ENCODE measurements at places on chromosomes 6 and 20. TPM values are rescaled to one million over a fixed set of nuclear protein-coding genes. Genes with fewer than 3 reads are reported as not detected.

GRCh38 chr20:63092660-63093215, 86.0 kb upstream of the BHLHE23 start:
- H3K4me1 ChIP-seq, result peaks cover 17% of the 10 kb centered on the region
- peak; percentile 40 for DNase-seq
- no peak overlapping the region for H3K27ac ChIP-seq
- peak overlapping the region; percentile 42 for H3K4me3 ChIP-seq

GRCh38 chr20:50222309-50223038, 31.8 kb downstream of the CEBPB start:
- H3K27me3 ChIP-seq, result peaks cover 8% of the 10 kb centered on the region
- no peak overlapping the region for H3K27ac ChIP-seq
- no peak overlapping the region for H3K4me3 ChIP-seq
- no peak for DNase-seq
- H3K4me1 ChIP-seq, result no peaks in the 10 kb centered on the region
- peaks cover 4% of the 10 kb centered on the region for H3K36me3 ChIP-seq

GRCh38 chr6:20605581-20605980, 71.3 kb downstream of the CDKAL1 start:
- peaks cover 17% of the 10 kb centered on the region for H3K4me1 ChIP-seq
- no peaks in the 10 kb centered on the region for H3K36me3 ChIP-seq
- no peaks in the 10 kb centered on the region for H3K27me3 ChIP-seq
- H3K27ac ChIP-seq, result no peak overlapping the region
- DNase-seq, result no peak

DNA sequence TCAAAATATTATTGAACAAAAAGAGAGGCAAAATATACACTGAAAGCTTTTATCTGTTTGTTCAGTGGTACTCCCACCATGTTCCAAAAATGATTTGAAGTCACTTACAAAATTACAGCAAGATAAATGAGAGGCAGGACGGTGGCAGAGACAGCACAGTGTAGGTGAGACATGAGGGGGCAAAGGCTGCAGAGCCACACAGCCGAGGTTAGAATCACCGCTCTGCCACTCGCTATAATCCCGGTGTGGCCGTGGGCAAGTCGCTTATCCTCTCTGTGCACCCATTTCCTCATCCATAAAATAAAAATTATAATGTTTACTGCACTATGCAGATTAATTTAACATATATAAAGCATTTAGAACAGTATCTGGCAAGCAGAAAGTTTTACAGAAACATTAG, 140.1 kb upstream of the BEND6 start:
- DNase-seq, result no peak
- H3K36me3 ChIP-seq, result no peaks in the 10 kb centered on the region
- peak overlapping the region; percentile 71 for H3K4me3 ChIP-seq
- no peaks in the 10 kb centered on the region for H3K27me3 ChIP-seq
- H3K4me1 ChIP-seq, result peaks cover 42% of the 10 kb centered on the region

DNA sequence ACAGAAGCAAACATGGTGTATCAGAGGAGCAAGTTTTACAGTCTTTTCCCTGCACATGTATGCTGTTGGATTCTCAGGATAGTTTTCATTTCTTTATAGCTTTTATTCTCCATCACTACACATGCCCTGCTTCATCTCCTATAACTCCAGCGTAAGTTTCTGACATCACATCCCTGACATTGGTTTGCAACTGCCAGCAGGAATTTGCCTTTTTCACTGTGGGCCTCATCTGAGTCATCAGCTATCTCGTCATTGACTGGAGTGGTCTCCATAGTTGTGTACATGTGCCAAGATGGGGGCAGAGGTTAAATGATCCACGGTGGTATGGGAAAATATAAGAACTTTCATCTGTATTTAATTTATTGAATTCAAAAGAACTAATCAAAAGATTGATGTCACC, 96.7 kb downstream of the SLX4IP start:
- peaks cover 2% of the 10 kb centered on the region for H3K27me3 ChIP-seq
- peaks cover 17% of the 10 kb centered on the region for H3K4me1 ChIP-seq
- H3K4me3 ChIP-seq, result no peak overlapping the region
- H3K36me3 ChIP-seq, result no peaks in the 10 kb centered on the region
- H3K27ac ChIP-seq, result no peak overlapping the region
- DNase-seq, result no peak

DNA sequence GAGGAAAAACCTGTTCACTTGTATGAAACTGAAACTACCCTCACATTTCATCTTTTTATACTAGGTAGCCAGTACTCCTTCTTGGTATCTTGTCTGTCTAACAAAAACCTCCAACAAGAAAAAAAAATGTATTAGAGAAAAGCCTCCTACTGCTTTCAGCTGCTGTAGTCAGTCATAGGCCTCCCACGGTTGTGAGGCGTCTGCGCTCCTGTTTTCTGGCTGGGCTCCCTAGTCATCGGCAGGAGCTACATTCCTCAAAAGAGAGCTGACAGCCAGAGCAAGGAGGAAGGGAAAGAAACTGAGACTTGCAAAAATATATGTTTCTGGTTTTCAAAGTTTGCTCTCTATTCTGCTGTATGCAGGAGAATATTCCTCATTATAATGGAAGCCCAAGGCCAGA, 517.0 kb downstream of the LMBRD1 start:
- H3K4me3 ChIP-seq, result no peak overlapping the region
- H3K36me3 ChIP-seq, result no peaks in the 10 kb centered on the region
- peaks cover 2% of the 10 kb centered on the region for H3K27me3 ChIP-seq
- H3K4me1 ChIP-seq, result peaks cover 7% of the 10 kb centered on the region
- DNase-seq, result no peak
- H3K27ac ChIP-seq, result peak overlapping the region; percentile 20

Gene DDRGK1
- 59.3 TPM for total RNA-seq

DNA sequence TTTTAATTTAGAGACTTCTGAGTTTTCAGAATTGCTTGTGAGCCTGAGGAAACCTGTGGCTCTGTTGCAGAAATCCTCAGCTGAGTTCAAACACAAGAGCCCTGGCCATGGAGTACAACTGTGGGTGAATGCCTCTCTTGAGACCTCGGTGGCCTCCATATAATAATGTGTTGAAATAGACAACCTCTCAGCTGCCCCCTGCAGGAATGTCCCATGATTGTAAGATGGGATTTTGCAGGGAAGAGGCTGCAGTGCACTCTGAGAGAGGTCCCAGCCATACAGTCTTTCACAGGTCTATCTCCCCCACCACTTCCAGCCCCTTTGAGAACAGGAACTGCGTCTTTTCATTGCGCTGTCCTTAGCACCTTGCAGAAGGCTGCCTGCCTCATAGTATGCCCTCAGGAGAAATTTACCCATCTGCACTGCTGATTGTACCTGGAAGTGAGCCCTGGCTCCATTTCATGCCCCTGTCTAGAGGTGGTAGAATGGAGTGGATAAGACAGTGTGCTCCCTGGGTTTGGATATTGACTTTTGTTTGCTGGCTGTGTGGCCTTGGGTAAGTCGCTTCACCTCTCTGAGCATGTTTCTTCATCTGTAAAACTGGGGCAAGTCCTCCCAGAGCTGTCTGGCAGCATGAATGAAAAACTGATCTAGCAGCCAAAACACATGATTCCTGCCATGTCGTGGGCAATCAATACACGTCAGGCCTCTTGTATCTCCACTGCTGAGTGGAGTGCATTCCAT, 16.8 kb upstream of the CDH22 start:
- DNase-seq, result no peak
- H3K27me3 ChIP-seq, result peaks cover 3% of the 10 kb centered on the region
- peaks cover 12% of the 10 kb centered on the region for H3K4me1 ChIP-seq
- H3K27ac ChIP-seq, result peak overlapping the region; percentile 12
- no peak overlapping the region for H3K4me3 ChIP-seq
- H3K36me3 ChIP-seq, result no peaks in the 10 kb centered on the region

- no peak overlapping the region for H3K4me3 ChIP-seq
- H3K4me1 ChIP-seq, result peaks cover 13% of the 10 kb centered on the region
- H3K27me3 ChIP-seq, result peaks cover 9% of the 10 kb centered on the region
- no peak overlapping the region for H3K27ac ChIP-seq
- no peak for DNase-seq
Observed at GRCh38 chr6:89355511-89356194, 3.1 kb upstream of the UBE2J1 start.

Gene PDYN
- total RNA-seq, result not detected

DNA sequence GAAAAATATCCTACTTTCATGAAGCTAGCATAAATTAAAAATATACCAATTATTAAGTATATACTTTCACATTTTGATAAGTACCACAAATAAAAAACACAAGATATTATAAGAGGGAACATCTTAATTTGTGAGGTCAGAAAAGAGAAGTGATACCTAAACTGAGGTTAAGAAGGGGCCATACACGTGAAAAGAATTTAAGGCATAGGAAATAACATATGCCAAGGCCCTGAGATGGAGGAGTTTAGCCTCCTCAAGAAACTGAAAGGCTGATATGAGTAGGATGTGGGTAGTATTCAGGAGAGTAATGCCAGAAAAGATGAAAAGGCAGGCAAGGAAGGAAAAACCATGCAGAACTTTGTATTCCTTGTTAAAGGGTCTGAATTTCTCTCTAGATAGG, 116.6 kb upstream of the HTR1E start:
- H3K4me1 ChIP-seq, result no peaks in the 10 kb centered on the region
- no peak overlapping the region for H3K4me3 ChIP-seq
- no peak for DNase-seq
- no peaks in the 10 kb centered on the region for H3K27me3 ChIP-seq
- no peak overlapping the region for H3K27ac ChIP-seq

DNA sequence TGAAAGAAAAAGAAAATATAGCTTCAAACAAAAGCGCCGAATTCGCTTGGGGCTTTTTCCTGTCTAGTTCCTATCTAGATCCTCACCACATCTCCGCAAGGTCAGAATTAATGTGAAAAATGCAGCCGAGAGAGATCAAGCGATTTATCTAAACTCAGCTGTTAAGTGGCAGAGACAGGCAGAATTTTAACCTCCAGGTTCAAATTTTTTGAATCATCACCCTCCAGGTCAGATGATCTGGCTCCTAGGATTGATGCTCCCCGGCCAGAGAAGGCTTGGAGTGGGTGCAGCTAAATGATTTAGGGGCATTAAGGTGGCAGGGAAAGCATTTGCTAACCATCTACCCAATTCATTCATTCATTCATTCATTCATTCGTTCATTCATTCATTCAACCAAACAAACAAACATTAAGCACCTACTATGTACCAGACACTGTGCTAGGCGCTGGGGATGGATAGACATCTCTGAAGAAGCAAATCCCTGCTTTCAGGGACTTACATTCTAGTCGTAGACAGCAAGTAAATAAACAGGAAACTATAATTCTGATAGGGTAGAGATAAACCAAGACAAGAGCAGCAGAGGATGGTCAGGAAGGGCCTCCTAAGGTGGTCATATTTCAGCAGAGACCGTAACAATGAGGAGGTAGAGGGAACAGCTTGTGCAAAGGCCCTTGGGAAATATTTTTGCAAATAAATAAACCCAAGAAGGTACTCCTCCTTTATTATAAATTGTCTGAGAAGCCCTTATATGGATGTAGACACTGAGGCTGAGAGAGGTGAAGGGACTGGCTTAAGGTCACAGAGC, 672 bp upstream of the UBE2V1 start:
- peaks cover 40% of the 10 kb centered on the region for H3K4me1 ChIP-seq
- no peaks in the 10 kb centered on the region for H3K36me3 ChIP-seq
- peak overlapping the region; percentile 97 for H3K27ac ChIP-seq
- H3K27me3 ChIP-seq, result no peaks in the 10 kb centered on the region
- H3K4me3 ChIP-seq, result peak overlapping the region; percentile 93
- DNase-seq, result no peak

- no peaks in the 10 kb centered on the region for H3K36me3 ChIP-seq
- H3K27me3 ChIP-seq, result no peaks in the 10 kb centered on the region
- H3K27ac ChIP-seq, result no peak overlapping the region
- no peaks in the 10 kb centered on the region for H3K4me1 ChIP-seq
Observed at GRCh38 chr6:73704260-73704659, 8.3 kb downstream of the CD109 start.

DNA sequence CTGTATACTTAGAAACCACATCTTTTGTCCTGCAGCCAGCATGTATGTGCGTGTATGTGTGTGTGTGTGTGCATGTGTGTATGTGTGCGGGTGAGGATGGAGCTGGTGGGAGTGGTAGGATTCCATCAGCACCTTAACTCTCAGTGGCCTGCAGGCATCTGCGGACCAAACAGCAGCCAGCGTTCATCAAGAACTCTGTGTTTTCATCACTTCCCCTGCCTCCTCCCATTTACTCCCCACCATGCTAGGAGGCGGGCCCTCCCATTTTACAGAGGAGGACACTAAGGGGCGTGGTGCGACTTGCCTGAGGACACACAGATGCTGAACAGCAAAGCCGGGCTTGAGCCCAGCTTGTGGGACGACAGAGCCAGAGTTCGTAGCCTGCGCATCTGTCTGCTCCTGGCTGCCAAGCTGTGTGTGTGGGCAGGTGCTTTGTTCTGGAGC, 8.9 kb downstream of the VSTM2L start:
- peak overlapping the region; percentile 63 for H3K4me3 ChIP-seq
- H3K27me3 ChIP-seq, result peaks cover 15% of the 10 kb centered on the region
- H3K36me3 ChIP-seq, result peaks cover 4% of the 10 kb centered on the region
- peaks cover 55% of the 10 kb centered on the region for H3K4me1 ChIP-seq

Gene SYCP2
- total RNA-seq, result 0.69 TPM

DNA sequence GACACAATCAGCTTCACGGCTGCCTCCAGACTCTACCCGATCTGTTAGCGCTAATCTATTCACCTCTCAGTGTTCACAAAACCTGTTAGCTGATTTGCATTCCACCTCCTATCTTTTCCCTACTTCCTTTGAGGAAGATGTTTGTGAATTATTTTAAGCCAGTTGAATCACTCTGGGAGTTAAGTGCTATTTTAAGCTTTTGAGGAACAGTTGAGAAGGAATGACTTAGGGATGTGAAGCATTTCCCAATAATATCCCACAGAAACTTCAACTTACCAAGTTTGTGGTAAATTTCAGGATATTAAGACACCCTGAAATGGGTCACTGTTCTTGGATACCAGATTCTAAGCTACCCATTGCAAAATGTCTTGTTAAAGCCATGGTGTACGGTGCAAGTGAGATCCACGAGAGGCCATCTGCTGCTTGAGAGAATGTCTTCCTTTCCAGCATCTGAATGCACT, 145.2 kb upstream of the CITED2 start:
- no peak for DNase-seq
- H3K36me3 ChIP-seq, result no peaks in the 10 kb centered on the region
- H3K27ac ChIP-seq, result no peak overlapping the region
- no peak overlapping the region for H3K4me3 ChIP-seq
- no peaks in the 10 kb centered on the region for H3K4me1 ChIP-seq

- peaks cover 9% of the 10 kb centered on the region for H3K36me3 ChIP-seq
- no peaks in the 10 kb centered on the region for H3K4me1 ChIP-seq
Observed at GRCh38 chr6:137043710-137044365, 927 bp downstream of the IL20RA start.

Gene MAN1A1
- total RNA-seq, result 10.5 TPM

Gene ATG5
- 24.8 TPM for total RNA-seq

- no peak overlapping the region for H3K4me3 ChIP-seq
- no peaks in the 10 kb centered on the region for H3K36me3 ChIP-seq
- no peaks in the 10 kb centered on the region for H3K27me3 ChIP-seq
- no peak overlapping the region for H3K27ac ChIP-seq
- H3K4me1 ChIP-seq, result peaks cover 2% of the 10 kb centered on the region
- no peak for DNase-seq
Observed at GRCh38 chr6:142356201-142356883, 54.5 kb downstream of the ADGRG6 start.

DNA sequence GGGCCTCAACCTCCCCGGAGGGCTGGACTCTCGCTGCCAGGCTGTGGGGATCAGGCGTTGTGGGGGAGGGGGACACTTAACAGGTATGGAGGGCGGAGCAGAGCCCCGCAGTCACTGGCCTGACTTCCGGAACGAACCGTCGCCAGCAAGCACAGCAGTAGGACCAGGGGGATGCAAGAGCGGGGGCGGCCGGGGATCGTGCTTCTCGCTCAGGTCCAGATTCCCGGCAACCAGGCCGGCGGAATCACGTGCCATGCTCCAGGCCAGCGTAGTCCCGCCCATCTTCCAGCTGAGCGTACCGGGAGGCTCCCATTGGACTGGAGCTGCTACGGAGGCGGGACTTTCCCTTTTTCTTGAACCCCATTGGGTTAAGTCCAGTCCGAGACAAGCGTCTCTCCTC, 10.0 kb upstream of the POU5F1 start:
- no peak overlapping the region for H3K4me3 ChIP-seq
- peaks cover 7% of the 10 kb centered on the region for H3K27me3 ChIP-seq
- H3K36me3 ChIP-seq, result no peaks in the 10 kb centered on the region
- no peak for DNase-seq
- H3K27ac ChIP-seq, result no peak overlapping the region
- H3K4me1 ChIP-seq, result peaks cover 3% of the 10 kb centered on the region

Measured in glutamatergic neuron (in vitro differentiated cells).